ENCODE measurements at places on chromosomes 3 and 15. TPM values are rescaled to one million over a fixed set of nuclear protein-coding genes. Genes with fewer than 3 reads are reported as not detected.

CRTC3 gene
- 21.8 TPM for total RNA-seq

TNFSF10 gene
- total RNA-seq: 19.3 TPM

NMB gene
- 5.6 TPM for total RNA-seq

PRTG gene
- total RNA-seq: 1.6 TPM

USP8 gene
- total RNA-seq: 53.3 TPM

CLDN16 gene
- total RNA-seq: not detected

DNA sequence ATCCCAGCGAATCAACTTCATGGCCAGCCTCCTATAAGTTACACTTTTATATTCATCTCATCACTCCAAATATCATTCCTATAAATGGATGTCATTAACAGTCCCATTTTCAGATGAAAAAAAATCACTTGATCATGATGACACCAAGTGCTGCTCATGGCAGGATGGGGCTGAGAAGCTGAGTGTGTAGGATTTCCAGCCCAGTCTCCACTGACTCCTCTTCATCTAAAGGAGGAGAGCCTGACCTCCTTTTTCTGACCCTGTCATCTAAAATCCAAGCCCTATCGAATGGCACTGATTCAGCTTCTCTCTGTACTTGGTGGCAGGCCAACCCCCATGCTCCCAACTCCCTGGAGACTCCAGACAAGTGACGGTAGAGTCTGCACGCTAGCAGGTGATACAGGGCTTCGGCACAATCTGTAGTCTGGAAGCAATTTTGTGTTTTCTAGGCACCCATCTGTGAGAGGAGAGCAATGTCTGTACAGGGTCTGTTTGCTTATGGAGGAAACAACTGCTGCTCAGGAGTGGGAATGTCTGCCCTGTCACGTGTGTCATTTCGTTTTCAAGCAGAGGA lies 103.2 kb downstream of the EPHB1 start:
- H3K27me3 ChIP-seq: no peaks in the 10 kb centered on the region
- H3K27ac ChIP-seq: no peak overlapping the region
- no peak for DNase-seq
- H3K4me1 ChIP-seq: no peaks in the 10 kb centered on the region
- no peaks in the 10 kb centered on the region for H3K36me3 ChIP-seq

- DNase-seq: no peak
- H3K27me3 ChIP-seq: no peaks in the 10 kb centered on the region
- no peak overlapping the region for H3K4me3 ChIP-seq
- H3K4me1 ChIP-seq: no peaks in the 10 kb centered on the region
- H3K36me3 ChIP-seq: no peaks in the 10 kb centered on the region
These were observed 946.9 kb downstream of the EPHA3 start for GRCh38 chr3:90054311-90054710.

DNA sequence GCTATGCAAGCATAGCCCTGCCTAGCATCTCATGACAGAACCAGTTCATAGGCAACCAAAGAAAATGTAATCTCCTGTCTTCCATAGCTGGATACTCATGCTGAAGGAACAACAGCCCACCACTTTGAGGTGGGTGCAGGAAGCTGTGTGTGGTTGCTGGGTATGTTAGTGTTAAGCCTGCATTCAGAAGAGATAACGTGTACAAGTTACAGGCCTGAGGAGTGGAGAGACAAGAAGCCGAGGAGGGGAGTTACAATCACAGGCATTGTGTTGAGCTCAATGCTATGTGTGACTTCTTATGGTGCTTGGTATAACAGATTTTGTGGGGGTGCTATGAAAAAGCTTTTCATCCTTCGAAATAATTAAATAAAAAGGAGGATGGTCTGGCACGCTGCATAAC lies 42.8 kb upstream of the SECISBP2L start:
- H3K4me3 ChIP-seq: no peak overlapping the region
- H3K36me3 ChIP-seq: no peaks in the 10 kb centered on the region
- H3K4me1 ChIP-seq: no peaks in the 10 kb centered on the region
- H3K27me3 ChIP-seq: no peaks in the 10 kb centered on the region
- no peak for DNase-seq
- no peak overlapping the region for H3K27ac ChIP-seq

GRCh38 chr3:44055951-44056350 lies 185.7 kb upstream of the TOPAZ1 start:
- H3K4me1 ChIP-seq: no peaks in the 10 kb centered on the region
- H3K4me3 ChIP-seq: no peak overlapping the region
- no peaks in the 10 kb centered on the region for H3K27me3 ChIP-seq
- H3K36me3 ChIP-seq: no peaks in the 10 kb centered on the region
- no peak for DNase-seq
- H3K27ac ChIP-seq: no peak overlapping the region

DNA sequence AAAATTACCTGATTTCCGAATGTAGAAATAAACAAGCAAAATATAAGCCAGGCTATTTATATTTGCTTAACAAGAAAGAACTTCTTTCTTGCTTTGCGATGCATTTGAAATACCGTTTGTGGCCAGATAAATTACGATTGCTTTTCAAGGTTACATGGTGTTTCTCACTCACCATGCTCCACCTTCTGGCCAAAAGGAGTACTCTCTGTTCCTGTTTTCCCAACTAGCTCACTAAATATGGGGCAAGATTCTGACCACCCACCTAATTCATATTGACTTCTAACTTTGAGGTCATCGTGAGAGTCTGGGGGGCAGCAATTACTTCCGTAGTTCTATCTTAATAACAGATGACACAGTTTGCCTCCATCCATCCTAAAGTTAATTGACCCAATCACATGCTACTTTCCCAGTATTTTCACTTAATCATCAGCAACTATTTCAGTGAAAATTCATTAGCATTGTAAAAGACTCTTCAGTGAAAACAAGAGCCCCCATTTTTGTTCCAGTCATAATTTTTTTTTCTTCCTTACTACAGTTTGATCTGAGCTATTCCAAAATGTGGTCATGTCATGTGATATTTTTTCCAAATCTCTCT lies 25.9 kb downstream of the ACP3 start:
- no peaks in the 10 kb centered on the region for H3K27me3 ChIP-seq
- no peak for DNase-seq
- no peak overlapping the region for H3K4me3 ChIP-seq
- H3K27ac ChIP-seq: no peak overlapping the region

Data from heart left ventricle (tissue), 16 donors.